Stimulated activated CD4-positive, alpha-beta T cell treated with anti-CD3 and anti-CD28 coated beads, Interleukin-15, amount 100 ng/mL, for 1 hour (primary cell): ENCODE measurements at places on chromosomes 5 and 9.

GRCh38 chr9:78439866-78440830 lies 143.2 kb downstream of the PSAT1 start:
- no peak for DNase-seq

- no peak for DNase-seq
Measured at GRCh38 chr9:8589476-8589875, 789.9 kb upstream of the DMAC1 start.

- DNase-seq: no peak
Measured at GRCh38 chr9:104914466-104914865, 13.5 kb downstream of the ABCA1 start.

DNA sequence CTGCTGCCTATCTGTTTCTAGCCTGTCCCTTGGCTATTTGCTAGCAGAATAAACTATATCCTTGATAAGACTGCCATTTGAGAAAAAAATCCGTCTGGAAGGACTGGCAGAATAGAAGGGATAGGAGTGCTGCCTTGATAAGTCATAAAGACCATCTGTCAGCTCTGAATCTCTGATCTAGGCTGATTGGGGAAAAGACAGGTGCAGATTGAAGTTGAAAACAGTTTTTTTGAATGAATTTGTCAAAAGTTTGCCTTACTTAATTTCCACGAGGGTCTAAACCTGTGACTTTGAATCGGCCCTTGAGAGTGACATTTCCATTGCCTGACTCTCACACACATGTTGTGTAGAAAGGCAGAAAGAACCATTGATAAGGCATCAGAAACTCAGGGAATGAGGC lies 218.6 kb downstream of the MAN2A1 start:
- no peak for DNase-seq

GRCh38 chr9:82124090-82124489 lies 135.5 kb downstream of the SPATA31D1 start:
- DNase-seq: no peak

GRCh38 chr5:69317391-69317790 lies 15.2 kb downstream of the CCDC125 start:
- no peak for DNase-seq

GRCh38 chr9:16282216-16282615 lies 588.3 kb downstream of the BNC2 start:
- DNase-seq: no peak

GRCh38 chr9:34384368-34385165 lies 7.9 kb upstream of the MYORG start:
- no peak for DNase-seq

GRCh38 chr5:62608529-62609511 lies 30.2 kb downstream of the LRRC70 start:
- no peak for DNase-seq

DNA sequence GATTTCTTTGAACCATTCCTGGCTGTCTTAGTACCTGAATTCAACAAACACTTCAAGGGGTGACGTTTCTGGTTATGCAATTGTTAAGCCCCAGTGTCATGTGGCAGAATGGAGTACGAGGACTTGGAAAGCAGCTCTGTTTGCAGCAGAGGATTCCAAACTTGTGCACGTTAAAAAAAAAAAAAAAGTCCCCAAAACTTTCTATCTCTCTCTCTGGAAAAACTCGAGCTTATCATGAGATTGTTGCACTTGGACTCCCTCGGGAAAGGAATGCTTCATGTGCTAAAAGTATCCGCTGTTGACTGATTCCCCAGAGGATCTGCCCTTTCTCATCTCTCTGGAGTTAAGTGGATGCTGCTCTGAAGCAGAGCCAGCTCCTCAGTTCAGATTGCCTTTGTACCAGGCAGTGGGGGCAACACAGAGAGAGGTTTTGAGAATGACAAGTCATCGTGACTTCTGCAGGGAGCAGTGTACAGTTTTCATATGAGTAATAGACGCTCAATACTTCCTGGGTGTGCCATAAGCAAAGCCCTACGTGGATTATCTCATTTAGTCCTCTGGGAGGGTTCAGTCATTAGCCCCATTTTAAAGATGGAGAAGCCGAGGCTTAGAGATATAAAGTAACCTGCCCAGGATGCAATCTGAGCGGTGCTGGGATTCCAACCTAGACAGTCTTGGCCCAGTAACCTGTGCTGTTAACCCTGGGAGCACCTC lies 28.1 kb downstream of the TMOD1 start:
- no peak for DNase-seq

- no peak for DNase-seq
Measured at GRCh38 chr5:29378104-29378503, 1815.4 kb upstream of the CDH6 start.

GRCh38 chr9:94666364-94667099 lies 27.2 kb upstream of the FBP1 start:
- no peak for DNase-seq

DNA sequence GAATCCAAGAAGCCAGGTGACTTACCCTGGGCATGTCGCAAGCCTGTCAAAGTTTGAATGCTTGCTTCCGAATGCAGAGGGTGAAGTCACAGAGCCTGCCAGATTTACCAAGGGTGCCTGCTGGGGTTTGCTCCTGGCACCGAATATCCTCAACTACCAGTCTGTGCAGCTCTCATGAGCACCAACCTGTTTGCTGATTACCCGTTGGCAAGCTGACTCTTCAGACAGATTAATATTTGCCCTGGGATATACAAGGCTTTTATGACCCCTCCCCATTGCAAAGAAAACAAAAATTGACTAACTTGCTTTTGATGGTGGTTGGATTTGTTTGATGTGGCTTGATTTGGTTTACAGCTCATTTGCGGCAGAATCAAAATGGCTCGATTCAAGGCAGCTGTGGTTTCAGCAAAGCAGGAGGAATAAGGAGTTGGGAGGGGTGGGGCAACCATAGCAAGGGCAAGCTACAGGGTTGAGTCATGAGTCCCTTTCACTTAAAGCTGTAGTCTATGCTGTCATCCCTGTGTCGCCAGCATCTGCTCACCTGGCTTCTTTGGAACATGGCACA lies 82.3 kb upstream of the AGXT2 start:
- peak; percentile 11 for DNase-seq

- DNase-seq: no peak
Measured at GRCh38 chr9:128568470-128569078, 16.2 kb downstream of the SPTAN1 start.

DNA sequence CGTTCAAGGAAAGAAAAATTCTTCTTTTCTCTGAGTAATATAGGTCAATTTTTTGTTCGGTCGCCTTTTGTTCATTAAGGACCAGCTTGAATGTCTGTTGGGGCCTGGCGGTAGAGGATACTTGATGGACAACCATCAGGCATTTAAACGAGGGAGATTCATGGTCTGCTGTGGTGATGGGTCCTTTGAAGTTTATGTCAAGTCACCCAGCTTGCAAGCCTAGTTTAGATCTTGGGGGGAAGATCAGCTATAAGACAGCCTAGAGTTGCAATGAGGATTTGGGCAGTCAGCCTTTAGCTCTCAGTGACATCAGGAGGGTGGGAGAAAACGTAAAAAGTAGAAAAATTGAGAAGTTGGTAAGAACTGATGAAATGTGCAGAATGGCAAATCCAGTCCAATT lies 80.2 kb upstream of the SPRY4 start:
- DNase-seq: no peak

- DNase-seq: no peak
Measured at GRCh38 chr5:38317868-38318267, 59.5 kb downstream of the EGFLAM start.

- DNase-seq: no peak
Measured at GRCh38 chr5:9851458-9851857, 221.3 kb upstream of the TAS2R1 start.

DNA sequence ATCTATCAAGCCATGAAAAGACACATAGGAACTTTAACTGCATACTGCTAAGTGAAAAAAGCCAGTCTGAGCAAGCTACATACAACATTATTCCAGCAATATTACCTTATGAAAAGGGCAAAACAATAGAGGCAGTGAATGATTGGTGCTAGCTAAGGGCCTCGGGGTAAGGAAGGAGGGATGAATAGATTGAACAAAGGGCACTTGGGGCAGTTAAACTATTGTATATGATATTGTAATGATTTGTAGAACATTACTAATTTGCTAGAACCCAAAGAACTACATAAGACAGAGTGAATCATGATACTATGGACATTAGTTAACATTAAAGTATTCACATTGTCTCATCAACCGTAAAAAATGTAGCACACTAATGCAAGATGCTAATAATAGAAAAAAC lies 218.3 kb downstream of the FBXO4 start:
- no peak for DNase-seq

DNA sequence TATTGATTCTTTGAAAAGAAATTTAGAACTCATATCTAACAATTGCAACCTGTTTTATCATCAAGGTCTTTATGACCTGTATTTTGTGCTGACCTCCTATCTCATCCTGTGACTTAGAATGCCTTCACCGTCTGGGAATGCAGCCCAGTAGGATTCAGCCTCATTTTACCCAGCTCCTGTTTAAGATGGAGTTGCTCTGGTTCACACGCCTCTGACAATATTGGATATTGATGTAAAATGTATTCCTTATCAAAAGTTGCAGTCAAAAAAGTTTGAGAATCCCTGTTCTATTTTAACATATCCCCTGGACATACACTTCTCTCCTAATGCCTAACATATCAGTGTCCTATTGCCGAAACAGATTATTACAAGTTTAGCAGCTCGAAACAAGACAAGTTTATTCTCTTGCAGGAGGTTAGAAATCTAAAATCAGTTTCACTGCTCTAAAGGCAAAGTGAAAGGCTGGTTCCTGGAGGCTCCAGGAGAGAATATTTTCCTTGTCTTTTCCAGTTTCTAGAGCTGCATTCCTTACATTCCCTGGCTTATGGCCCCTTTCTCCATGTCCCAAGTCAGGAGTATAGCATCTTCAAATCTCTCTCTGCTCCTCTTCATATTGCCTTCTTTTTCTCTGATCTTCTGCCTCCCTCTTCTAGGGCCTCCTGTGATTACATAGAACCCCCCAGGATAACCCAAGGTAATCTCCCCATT lies 31.5 kb upstream of the LVRN start:
- DNase-seq: no peak

DNA sequence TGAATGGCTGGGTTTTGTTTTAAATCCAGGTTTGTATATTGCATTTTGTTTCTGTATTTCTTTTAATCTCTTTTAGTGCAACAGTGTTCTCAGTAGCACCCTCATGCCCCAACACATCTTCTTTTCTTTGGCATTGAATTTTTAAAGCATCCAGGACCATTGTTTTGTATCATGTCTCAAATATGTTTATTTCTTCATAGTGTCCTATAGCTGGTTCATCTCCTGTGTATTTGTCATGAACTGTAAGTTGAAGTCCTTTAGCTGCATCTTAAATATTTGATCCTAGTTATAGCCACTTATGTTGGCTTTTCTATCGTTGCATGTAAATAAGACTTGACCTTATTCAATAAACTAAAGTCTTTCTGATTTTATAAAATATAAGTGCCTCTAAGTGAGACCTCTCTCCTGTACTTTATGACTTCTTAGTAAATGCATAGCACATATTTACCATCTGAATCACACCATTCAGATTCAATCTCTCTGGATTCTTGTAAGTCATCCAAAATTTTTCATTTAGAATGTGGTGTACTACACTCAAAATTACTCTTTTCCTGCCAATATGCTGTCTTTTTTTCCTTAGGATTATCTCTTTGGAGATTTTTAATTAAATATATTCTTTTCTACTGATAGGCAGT lies 21.0 kb upstream of the ERCC6L2 start:
- DNase-seq: no peak

- no peak for DNase-seq
Measured at GRCh38 chr5:98769210-98769958, 4.1 kb upstream of the RGMB start.

DNA sequence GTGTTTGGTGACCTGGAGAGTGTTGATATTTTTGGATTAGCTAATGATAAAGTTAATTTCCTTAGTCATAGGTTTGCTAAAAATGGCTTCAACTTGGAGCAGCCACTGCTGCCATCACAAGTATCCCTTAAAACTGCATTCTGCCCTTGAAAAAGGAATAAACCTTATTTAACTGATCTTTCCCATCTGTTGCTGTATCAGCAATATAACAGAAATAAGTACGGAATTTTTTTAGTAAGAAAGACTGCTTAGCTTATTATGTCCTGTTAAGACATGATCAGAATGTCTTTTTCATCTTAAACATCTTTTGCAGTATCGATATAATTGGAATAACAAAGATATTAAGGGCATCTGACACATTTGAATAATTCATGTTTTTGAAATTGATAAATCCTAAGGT lies 75.7 kb downstream of the LNPEP start:
- no peak for DNase-seq

GRCh38 chr5:178436326-178436940 lies 153.8 kb downstream of the COL23A1 start:
- DNase-seq: no peak

DNA sequence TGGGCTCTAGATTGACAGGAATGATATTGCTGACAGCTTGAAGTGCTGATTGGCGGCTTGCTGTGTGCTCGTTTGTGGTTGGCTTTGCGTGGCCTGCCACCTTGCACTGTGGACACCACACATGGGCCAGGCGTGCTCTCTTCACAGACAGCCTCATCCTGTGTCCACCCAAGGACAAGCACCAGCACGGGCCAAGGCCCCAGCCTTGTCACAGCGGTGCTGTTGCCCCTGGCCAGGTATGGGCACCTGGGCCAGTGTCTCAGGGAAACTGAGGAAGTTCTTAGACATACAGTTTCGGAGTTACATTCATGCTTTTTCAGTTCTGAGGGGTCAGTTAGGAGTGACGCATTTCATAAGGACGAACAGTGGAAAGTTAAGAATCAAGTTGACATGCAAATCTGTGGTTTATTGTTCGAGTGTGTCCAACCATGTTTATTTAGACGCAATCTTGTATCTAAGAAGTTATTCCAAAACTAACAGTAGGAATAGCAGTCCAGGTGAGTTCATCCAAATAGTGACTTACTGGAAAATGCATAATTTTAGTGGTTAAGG lies 125.9 kb downstream of the EHMT1 start:
- no peak for DNase-seq

GRCh38 chr9:89446261-89446960 lies 51.5 kb downstream of the SEMA4D start:
- no peak for DNase-seq

- DNase-seq: no peak
Measured at GRCh38 chr9:107286057-107286456, 3.0 kb downstream of the RAD23B start.

DNA sequence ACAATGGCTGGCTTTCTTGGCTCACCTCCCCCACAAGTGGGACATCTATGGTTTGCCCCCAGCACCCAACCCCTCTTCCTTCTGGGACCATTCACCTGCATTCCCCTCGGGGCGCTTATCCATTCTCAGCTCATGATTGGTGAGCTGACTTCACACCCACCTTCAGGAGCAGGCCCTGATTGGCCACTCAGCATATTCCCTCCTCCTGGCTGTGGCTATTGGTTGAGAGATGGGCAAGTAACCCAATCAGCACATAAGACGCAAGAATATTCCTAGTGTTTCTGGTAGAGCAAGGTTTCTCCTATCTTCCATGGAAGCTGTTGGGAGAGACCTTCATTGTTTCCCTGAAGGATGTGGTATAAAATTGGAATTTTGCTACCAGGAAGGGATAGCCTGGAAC lies 22.7 kb upstream of the UNC5A start:
- no peak for DNase-seq

DNA sequence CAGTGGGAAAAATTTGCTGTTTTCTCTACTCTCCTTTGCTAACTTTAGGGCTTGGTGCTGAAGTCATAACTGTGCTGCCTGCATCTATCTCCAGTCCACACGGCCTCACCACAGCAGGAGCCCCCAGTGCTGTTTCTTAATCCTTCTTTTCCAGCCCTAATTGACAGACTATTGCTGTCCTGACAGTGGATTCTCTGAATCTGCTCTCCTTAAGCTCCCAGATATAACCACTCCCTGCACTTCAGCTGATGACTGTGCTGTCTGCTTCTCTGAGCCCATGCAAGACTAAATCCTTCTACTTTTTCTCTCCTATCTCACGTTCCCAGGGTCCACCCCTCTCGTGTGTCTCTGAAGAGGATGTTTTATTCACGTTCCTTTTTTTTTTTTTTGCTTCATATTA lies 19.7 kb upstream of the GRIA1 start:
- no peak for DNase-seq
